ELR (cell line): ENCODE measurements at places on chromosomes 7 and 10.

DNA sequence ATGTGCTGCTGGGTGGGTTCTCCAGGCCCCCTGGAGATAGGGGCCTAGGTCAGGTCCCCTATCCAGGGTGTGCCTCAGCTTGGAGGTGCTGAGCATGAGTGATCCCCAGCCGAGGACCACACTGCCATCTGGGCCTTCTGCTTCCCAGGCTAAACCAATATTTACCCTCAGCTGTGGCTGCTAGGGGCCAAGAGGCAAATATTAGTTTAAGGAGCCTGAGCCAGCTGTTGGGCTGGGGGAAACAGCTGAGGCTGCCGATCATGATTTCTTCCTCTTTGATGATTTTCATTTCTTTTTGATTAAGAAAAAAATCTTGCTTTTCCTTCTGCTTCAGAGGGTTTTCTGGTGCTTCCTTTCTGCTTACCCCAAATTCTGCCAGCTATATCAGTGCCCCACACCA lies 83.4 kb downstream of the NEURL1 start:
- DNase-seq = no peak

DNA sequence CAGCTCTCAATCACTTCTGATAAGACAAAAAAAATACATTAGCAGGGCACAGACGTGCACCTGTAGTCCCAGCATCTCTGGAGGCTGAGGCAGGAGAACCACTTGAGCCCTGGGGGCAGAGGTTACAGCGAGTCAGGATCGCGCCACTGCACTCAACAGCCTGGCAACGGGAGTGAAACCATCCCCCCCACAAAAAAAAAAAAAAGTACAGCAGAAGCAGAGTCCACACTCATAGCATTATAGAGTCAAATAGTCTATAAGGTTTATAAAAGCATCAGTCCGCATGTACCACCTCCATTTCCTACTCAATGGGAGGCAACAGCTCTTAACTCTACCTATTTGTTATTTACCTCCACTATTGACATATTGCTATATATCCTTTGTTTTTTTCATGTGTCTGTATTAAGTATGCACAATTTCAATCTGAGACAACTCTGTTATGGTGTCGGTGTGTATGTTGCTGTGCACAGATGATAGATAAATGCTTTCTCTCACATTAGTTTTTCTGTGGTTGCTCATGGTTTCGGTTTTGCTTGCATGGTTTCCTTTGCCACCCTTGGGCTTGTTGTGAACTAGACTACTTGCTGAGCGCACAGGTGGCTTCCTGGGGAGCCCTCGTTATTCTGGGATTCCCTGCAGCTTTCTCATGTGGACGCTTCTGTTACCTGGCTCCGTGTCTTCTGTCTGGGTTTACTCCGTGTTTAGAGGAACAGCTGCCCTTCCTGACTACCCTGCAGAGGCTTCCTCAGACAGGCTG lies 40.4 kb downstream of the PROSER2 start:
- no peak for DNase-seq

DNA sequence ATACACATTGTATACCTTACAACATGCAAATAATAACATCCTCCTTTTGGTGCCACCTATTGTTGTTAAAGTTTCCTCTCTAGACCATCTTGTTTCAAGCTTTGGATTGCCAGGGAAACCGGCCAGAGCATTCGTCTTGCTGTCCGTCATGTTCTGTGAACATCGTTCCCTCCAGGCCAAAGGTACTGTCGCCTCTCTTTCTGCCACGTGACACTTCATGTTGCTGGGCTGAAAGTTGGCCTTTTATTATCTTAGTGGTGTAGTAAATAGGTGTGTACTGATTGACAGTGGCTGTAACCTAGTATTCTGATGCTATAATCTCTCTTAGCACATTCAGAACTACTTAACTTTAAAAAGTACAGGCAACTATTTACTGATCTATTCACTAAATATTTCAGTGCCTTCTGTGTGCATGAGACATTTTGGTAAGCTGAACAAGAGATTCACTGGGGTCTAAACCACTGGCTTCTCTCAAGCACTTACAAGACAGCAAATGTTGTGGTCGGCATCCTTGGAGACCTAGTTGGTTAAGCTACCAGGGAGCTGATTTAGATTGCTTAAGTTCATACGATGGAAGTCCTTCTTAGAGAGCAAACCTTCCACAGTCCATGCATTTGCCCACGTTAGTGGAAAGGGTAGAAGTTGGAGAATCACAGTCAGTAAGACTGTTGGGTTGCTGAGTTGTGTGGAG lies 52.4 kb downstream of the SHH start:
- no peak for DNase-seq

DNA sequence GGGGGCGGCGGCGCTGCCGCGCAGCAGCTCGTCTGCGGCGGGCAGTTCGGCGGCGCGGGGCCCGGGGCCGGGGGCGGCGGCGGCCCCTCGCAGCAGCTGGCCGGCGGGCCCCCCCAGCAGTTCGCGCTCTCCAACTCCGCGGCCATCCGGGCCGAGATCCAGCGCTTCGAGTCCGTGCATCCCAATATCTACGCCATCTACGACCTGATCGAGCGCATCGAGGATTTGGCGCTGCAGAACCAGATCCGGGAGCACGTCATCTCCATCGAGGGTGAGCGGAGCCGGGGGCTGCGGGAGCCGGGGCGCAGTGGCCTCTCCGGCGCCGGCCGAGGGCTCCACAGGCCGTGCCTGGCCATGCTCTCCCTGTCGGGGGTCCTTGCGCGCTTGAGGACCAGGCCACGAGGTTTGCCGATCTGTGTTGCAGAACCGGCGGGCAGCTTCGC lies 548 bp downstream of the AGAP3 start:
- DNase-seq = peak; percentile 66

GRCh38 chr10:92692080-92692671 lies 2.4 kb downstream of the HHEX start:
- DNase-seq = no peak

DNA sequence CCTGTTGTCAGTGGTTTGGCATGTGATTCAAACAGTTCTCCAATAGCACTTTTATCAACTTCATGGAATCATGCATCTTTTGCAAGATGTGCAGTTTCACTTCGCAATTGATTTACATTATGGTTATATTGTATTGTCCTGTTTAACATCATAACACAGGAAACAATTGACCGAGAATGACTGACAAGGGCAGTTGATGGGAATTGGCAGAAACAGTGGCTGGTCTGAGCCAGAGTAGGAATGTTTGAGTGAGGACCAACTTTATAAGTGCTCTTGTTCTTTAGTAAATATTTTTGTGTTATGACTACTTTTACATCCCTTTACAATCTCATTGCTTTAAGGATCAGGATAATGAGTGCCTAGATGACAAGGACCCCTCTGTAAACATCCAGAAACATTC lies 2.2 kb downstream of the KLHL7 start:
- no peak for DNase-seq

GRCh38 chr10:130807096-130807495 lies 504.4 kb downstream of the TCERG1L start:
- DNase-seq = no peak

DNA sequence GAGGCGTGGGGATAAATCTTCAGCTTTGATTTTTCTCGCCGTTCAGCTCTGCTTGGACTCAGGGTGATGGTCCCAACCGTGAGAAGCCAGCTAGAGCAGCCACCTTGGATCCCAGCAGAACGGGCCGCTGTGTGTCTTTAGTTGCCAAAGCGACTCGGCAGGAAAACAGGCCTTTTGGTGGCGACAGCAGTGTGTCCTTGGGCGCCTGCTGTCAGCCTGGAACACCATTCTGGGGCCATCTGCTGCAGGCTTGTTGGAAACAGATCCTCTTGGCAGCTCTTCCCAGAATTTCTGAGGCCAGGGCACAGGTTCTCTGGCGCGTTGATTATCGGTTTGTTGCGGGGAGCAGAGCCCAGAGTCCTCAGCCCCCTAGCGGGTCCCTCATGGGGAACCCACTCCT lies 97.6 kb downstream of the CUX1 start:
- DNase-seq = no peak

DNA sequence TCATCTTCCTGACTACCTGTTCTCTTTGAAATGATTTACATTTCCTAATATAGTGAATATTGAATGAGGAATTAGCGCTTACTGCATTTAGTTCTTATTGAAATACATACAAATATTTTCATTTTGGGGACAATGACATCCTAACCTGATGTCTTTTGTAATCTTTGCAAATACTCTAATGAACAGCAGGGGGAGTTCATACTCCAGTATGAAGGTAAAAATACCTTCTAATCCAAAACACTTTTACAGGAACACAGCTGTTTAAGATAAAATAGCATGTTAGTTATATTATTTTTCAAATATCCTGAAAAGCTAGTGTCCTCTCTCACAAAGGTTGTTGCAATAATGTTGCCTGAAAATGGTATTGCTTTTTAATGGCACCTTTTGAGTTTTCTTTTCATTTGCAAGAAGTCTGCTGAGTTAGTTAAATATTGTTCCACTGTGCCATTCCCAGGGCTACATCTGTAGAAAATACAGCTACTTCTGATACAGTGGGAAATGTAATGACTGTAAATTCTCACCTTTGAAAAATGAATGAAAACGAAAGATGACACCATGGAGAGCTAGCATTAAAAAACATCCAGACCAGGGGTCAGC lies 400.0 kb downstream of the PHF14 start:
- DNase-seq = peak; percentile 38

GRCh38 chr7:155181768-155182167 lies 111.6 kb downstream of the HTR5A start:
- DNase-seq = no peak

DNA sequence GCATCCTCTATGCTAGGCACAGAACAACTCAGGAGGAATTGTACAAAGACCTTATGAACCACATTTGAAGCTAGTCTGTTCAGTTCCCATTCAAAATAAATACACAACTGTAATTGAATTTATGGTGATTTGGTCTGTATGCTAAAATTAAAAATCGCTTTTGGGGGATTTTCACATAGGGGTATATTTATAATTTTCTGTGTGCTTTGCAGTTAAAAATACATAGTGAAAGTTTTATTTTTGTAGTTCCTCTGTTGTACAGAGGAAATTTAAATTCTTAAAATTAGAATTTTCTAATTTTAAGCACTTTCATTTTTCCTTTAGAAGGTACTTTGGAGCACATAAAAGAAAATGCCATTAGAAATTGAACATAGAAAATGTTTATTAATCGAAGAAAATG lies 6.9 kb downstream of the RABGEF1 start:
- no peak for DNase-seq

DNA sequence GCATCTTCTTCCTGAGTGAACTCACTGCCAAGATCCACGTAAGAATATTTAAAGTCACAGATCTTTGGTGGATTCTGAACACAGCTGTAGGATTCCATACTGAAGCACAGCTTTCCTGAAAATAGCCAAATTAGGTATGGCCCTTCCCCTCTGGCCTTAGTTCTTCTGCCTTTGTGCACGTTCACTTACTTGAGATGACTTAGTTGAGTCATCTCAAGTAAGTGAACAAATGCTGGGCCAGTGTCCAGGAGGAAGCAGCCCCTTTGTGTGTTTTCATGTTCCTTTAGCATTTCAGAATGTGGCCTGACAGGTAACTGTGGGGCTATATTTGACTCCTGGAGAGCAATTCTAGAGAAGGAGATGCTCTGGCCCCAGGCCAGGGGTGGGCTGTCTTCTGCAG lies 51.5 kb downstream of the CCNY start:
- peak; percentile 28 for DNase-seq

DNA sequence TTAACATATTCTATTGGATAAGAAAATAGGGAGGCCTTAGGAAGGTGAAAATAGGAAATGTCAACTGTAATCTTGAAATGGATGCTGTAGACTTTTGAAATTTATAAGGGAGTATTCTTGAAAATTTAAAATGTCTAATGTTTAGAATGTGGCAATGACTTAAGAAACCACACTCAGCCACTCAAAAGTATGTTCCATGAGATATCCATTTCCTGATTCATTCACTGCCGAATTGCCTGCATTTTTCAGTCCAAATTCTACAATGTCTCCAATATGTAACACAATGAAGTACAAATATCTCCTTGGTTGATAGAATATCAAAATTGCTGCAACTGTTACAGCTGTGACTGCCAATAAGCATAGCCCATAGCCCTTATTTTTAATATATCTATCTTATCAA lies 25.9 kb downstream of the PRKG1 start:
- DNase-seq = no peak

DNA sequence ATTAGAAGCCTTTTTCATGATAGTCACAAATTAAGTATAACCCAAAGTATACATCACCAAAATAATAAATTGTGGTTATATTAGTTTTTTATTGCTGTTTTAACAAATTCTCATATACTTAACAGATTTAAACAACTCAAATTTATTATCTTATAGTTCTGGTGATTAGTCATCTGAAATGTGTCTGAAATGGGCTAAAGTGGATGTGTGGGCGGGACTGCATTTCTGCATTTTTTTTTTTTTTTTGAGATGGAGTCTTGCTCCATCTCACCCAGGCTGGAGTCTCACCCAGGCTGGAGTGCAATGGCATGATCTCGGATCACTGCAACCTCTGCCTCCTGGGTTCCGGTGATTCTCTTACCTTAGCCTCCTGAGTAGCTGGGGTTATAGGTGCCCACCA lies 891.5 kb upstream of the CELF2 start:
- no peak for DNase-seq

DNA sequence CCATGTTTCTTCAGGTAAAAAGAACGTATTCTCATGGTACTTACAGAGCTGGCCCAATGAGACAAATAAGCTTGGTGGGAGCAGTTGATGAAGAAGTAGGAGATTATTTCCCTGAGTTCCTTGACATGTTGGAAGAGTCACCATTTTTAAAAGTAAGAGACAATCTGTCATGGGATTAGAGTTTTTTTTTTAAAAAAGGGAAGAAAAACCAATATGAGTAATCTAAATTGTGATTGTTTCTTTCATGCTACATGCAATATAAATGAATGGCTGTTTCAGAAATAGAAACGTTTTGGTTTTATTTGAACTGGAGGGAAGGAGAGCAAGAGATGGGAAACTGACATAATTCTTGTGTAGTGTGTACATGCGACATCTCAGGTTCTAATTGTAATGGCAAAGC lies 32.8 kb downstream of the TMEM60 start:
- DNase-seq = no peak

DNA sequence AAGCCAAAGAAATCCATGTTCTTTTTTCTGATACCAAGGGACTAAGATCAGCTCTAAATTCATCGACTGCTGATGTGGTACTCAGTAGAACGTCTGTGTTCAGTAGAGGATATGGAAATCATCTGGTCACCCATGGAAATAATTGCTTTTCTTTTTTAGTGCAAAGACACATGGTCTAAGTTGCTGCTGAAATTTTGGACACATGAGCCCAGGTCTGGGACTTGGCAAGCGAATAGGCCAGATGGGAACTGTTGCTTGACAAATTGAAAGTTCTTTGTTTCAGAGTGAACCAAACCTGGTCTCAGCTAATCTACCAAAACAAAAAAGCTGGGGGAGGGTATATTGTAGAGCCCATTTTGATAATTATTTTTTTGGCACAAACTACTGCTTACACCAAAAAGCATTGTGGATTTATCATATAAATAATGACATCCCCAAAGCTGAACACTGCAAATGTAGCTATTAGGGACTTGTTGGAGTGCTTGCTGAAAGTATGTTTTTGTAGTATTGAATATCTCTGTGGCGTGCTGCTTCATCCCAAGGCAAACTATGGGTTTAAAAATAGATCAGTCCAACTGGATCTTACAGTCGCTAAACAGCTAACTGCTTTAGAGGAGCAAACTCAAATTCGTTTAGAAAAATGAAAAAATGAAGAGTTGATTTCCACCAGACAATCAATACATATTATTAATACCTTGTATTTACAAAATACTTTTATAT lies 144.7 kb downstream of the TRIL start:
- no peak for DNase-seq
